Activated T-cell treated with anti-CD3 and anti-CD28 coated beads for 1 hour (primary cell): ENCODE measurements at places on chromosomes 1 and 21.

DNA sequence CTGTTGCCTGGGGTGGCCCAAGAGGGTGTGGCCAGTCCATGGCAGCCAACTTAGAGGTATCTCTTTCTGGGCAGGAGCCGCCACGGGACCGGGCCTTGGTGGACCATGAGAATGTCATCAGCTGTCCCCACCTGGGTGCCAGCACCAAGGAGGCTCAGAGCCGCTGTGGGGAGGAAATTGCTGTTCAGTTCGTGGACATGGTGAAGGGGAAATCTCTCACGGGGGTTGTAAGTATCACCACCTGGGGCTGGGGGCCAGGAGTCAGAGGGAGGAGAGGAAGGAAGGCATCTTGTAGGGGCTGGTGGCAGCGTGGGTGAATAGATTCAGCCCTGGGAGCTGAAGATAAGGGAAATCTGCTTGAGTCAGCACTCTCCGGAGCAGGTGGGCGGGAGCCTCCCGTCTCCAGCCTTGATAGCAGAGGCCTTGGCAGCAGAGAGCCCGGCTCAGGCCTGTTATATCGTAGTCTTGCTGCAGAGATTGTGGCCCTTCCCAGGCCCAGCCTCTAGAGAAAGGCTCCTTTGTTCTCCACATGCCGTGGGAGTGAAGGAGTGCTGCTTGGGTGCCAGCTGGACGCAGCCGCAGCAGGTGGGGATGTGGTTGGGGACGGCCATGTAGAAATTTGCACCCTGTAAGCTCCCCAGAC lies 25.4 kb downstream of the PHGDH start:
- DNase-seq: no peak

DNA sequence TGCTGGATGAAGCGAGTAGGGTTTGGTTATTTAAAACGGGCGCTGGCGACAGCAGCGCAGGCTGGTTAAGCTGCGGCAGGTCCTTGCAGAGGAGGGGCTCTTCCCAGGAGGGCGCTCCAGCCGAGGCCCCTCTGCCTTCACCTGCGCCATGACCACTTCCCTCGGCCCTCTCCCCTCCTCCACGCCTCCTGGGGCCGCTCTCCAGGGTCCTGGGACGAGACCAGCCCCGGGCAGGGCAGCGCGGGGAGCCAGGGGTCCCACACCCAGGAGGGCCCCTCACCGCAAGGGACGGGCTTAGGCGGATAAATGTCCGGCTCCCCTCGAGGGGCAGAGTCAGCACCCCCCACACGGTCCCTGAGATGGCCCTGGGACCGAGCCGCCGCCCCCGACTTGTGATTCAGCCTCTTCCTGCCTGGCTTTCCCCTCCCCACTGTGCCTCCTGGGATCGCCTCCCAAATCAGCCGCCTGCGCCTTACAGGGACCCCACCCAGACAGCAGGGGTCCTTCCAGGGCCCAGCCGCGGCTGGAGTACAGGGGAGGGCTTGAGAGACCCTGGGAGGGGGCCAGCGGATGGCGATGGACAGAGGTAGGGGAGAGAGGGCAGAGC lies 380.7 kb downstream of the MATN1 start:
- DNase-seq: no peak

DNA sequence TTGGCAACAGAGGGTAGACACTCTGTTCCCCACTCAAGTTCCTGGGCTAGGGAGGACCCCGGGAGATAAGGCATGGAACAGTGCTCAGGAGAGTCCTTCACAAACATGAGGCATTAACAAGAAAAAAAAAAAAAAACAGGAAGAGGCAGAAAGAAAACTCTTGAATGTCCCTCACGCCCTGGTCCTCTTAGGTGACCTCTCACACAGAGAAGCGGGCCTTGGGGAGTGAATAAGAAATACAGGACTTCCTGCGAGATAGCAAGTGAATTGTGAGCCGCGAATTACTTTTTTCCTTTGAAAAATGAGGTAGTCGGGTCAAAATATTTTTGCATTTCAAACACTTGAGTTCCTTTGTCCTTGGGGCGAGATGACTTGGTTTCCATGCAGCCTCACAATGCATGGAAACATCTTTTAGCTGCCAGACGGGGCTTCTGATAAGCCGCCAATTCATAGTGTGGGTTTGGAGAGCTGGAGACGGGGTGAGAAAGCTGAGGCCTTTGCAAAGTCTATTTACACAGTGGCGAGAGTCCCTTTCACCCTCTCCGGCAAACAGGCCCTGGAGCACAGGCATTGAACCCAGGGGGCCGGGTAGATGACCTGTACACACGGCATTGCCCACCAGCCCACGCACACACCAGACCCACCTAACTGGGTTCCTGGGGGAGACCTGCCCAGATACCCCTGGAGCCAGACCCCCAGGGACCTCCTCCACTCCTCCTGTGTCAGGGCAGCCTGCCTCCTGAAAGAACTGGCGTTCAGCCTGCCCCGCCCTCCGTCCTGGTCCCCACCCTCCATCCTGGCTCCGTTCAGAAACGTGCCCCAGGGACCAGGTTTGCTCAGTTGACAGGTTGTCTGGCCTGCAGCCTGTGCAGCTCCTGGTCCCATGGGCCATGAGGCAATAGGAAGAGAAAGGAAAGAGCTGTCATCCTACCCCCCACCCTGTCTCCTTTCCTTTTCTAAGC lies 192.3 kb downstream of the PRDM16 start:
- DNase-seq: no peak

DNA sequence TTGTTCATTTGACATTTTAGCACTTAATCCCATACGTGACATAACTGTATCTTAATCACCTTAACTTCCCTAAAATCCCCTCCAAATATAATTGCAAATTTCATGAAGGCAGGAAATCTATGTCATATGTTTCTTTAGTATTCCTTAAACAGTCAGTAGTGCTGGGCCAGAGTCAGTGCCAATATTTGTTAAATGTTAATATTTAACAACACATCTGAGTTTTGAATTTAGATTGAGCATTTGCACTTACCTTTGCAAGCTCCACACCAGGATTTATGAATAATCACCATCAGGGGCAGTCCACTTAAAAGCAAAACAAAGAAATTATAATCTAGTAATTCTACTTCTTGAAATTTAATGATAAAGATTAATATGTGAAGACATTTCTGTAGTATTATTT lies 5.3 kb downstream of the KTI12 start:
- DNase-seq: no peak

DNA sequence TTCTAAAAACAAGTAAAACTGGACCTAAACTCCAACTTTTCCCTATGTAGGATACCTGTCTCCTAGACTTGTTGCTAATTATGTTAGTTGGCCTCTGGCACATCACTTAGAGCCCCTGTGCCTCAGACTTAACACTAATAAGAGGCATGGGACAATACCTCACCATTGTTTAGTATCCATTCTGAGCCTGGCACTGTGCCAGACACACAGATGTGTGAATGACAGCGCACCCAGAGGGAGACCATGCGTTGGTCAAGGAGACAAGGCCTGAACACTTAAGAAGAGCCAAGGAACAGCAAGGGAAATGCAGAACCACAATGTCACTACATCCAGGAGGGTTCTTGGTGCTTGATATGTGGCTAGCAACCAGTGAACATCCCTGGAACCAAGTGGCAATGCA lies 189.1 kb downstream of the FGGY start:
- DNase-seq: no peak

- no peak for DNase-seq
These were observed 17.1 kb downstream of the KIF17 start for GRCh38 chr1:20700636-20701215.

DNA sequence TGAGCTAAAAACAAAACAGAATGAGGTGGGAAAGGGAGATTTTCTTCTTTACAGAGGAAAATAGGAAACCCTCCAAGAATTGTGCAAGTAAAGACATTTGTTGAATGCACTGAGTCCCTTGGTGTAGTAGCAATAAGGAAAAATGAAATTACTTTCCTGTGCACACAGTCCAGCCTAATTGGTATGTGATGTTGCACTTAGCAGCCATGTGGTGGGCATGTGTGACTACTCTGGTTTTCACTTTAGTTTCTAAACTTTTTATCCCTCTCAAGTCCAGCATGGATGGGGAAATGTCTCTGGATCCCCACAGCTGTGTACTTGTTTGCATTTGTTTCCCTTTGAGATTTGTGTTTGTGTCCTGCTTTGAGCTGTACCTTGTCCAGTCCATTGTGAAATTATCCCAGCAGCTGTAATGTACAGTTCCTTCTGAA lies 7.1 kb upstream of the AGO3 start:
- no peak for DNase-seq

GRCh38 chr1:118110580-118110979 lies 74.4 kb downstream of the SPAG17 start:
- no peak for DNase-seq

GRCh38 chr1:55050283-55050682 lies 10.9 kb downstream of the PCSK9 start:
- no peak for DNase-seq

DNA sequence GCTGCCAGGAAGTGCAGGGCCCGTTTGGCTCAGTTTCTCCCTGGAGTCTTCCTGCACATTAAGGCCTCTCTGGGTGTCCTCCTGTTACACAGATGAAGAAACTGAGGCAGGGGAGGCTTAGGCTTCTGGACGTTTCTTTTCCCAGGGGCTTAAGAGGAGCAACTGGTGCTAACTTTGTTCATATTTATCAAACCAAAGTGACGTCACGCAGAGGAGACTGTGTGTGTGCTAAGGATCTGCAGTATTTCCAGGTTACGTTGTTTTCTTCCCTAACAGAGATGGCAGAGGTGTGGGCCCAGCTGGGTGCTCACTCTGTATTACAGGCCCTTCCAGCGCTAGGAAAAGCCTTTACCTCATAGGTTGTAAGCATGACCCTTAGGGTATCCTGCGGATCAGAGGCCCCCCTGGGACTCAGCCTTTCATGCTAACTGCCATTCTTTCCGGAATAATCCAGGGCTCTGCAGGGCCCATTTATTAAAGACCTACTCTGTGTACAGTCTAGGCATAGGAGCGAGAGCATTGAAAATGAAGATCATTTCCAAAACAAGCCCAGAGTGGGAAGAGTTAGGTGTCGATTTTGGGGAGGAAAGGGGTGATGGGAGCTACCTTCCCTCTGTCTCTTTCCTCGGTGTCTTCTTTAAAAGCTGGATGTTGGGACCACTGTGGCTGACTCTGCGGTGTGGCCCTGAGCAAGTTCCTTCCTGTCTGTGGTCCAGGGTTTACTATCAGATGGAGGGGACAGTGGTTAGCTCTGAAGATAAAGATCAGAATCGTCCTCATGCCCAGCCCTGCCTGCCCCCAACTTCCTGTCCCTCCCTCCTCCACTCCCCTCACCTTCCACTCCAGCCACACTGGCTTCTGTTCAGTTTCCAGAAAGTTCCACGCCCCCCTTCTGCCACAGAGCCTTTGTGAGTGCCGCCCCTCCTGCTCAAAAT lies 4.6 kb downstream of the AGTRAP start:
- no peak for DNase-seq

GRCh38 chr21:36694031-36694515 lies 4.8 kb upstream of the SIM2 start:
- DNase-seq: no peak

- DNase-seq: no peak
These were observed 62.2 kb upstream of the PAX7 start for GRCh38 chr1:18568489-18568888.

- DNase-seq: no peak
These were observed 19.6 kb upstream of the DUSP10 start for GRCh38 chr1:221761354-221762002.

GRCh38 chr21:45578811-45579381 lies 36.7 kb upstream of the SLC19A1 start:
- DNase-seq: no peak

DNA sequence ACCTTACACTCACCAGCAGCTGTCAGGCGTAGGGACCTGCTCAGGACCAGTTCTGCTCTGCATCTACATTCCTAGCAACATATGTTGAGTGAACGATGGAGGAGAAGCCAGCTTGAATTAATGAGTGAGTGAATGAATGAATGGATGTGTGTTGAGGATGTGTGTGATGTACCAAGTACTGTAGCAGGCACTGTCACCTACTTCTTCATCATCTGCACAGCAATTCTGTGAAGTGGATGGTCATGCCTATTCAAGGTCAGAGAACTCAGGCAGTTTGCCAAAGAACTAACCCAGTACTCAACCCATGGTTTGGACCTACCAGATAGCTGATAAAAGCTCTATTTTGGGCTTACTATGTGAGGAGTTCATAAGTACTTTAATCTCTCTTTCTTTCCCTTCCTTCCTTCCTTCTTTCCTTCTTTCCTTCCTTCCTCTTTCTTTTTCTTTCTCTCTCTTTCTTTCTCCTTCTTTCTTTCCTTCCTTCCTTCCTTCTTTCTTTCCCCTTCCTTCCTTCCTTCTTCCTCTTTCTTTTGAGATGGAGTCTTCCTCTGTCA lies 56.9 kb downstream of the ATP1A1 start:
- no peak for DNase-seq

GRCh38 chr1:160826546-160826945 lies 30.6 kb downstream of the LY9 start:
- no peak for DNase-seq

DNA sequence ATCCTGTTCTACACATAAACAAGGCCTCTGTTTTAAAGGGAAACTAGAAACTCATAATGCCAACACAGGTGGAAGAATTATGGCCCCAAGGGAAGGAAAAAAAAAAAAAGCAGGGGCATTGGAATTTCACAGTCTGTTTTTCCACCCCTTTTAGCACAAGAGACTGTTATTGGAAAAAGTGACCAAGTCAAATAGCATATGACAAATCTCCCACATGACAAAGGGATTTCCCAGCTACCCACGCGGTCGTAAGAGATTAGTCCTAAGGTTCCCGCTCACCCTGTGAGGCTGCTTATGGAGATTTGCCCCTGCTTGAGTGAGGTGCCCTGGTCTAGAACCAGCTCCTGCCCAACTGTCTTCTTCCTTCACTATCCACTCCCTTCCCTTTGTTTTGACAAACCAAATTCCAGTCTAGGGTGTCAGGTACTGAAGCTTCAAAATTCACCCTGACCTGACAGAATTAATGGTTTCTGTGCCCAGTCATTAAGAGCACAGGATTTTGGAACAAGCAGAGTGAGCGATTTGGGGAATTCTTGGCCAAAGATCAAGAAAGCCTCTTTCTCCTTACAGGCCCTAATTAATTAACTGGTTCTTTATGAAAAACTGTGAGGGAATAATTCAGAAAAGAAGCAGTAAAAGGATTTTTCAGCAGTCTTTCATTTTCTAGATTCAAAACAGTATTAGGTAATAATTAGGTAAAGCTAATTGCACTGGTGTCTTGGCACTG lies 107.3 kb downstream of the NMNAT2 start:
- no peak for DNase-seq

GRCh38 chr1:234543442-234544086 lies 64.6 kb upstream of the TARBP1 start:
- no peak for DNase-seq

DNA sequence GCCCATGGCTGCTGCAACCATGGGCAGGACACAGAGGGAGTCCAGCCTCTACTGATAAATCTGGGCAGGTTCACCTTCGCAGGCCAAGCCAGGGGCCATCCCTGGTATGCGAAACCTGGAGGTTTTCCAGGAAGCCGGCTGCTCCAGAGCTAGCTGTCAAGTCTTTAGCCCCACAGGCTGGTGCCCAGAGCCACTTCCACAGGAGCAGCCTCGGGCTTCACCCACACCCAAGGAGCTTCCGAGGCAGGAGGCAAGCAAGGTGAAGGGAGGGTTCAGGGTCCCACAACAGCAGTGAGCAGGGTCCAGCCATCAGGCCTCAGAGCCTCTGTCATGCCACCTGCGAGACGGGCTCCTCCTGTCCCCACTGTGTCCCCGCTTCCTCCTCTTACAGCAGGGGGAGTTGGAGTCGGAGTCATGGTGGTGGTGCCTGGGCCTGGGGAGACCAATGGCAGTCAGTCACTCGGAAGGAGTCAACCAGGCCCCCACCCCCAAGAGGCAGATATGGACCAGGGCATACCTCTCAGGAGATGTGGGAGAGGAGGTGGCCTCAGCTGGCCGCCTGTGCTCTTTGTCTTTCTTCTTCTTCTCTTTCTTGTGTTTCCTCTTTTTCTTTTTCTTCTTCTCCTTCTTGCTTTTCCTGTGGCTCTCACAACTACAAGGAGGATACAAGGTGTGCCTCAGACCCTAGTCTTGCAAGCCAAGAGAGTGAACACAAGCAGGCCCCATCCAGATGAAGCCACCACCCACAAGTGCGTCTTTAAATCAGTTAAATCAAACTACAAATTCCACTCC lies 2.1 kb downstream of the C1orf35 start:
- no peak for DNase-seq
